Stimulated activated CD4-positive, alpha-beta T cell treated with anti-CD3 and anti-CD28 coated beads, Interleukin-2, amount 100 ng/mL, for 24 hours (primary cell): ENCODE measurements at places on chromosomes 2 and 18.

DNA sequence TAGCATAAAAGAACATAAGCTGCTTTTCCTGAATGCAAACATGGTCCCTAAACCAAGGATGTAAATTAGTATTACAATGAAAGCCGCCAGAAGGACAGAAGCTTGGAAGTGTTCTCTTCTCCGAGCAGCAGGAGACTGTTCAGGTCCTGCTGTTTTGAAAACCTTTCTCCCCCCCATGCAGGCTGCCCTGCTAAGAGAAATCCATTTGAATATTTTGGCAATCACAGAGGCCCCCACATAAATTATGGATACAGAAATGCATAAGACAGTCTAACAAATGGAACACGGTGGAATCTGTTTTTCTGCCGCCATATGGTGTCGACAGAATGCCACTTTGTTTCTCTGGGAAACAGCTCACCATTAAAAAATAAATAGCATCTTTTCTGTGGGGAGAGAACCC is 600.4 kb upstream of the KLHL29 start:
- DNase-seq: no peak

- DNase-seq: no peak
These were observed 94.9 kb upstream of the MGAT4A start for GRCh38 chr2:98825858-98826257.

DNA sequence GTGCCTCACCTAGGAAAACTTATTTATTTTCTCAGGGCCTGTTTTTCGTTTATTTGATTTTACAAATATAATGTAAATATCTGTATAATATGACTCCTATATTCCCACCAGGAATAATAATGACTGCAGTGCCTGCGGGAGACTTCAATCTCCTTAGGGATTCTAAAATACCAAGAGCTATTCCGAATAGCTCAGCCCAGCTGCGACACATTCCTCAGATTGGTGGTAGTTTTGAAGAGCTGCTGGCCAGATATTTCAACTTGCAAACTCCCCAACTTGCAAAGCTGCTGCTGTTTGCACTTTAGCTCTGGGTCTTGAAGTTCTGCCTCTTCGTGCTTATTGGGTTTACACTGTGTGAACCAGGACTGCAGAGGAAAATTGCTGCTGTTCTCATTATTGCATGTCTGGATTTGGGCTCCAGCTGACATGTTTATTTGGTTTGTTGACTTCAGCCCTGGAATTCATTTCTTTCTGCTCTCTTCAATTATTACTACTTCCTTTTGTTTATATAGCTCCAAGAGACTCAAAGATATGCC is 480.2 kb upstream of the CHST9 start:
- DNase-seq: no peak

DNA sequence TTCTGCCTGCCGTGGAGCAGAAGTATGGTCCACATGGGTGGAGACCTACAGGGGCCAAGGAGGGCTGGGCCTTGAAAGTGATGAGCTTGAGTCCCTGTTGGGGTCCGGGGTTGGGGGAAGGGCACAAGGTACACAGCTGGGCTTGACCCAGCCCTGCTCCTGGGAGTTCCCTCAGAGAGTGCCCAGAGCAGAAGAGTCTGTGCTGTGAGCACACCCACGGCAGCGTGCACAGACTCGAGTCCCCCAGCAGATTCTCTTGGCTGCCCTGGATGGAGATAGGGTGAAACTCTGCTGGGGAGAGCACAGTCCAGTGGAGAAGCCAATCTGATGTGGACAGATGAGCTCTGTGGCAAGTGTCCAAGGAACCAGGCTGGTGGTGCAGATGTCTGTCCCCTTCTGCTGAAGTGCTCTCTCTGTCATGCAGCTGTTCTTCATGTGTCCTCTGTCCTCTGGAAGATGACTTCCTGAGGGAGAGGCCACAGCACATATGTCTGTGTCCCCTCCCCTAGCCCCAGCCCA is 27.5 kb downstream of the INPP4A start:
- no peak for DNase-seq

DNA sequence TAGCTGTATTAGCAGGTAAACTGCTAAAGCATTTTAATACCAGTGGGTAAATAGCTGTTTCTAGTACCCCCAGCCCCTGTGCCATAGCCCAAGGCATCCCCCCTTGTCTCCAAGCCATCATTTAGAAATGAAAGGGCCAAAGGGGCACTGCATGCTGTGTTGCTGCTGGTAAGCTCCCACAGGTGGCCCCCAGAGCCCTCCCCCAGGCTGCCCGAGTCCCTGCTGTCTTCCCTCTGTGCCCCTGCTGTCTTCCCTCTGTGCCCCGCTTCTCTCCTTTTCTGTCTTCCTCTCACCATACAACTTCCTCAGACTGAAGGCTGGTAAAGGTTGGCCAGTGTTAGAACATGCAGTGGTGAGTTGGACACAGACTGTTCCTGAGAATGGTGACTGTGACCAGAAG is 42.1 kb downstream of the ZAP70 start:
- no peak for DNase-seq

DNA sequence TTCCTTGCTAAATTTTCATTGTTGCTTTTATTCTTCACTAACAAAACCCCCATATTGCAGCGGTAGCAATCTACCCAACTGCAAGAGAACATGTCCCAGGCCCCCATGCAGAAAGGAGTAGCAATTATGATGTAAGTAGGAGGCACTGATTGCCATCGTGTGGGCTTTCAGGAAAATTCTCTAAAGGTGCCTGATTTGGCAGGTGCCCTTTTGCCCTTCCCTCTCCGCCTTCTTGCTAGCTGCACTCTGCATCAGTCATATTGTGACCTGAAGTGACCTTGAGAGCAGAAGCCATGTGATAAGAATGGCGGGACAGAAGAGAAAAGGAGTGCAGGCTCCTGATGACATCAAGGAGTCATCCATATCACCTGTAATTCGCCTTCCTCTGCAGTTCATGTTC is 112.1 kb downstream of the NCKAP5 start:
- DNase-seq: no peak

DNA sequence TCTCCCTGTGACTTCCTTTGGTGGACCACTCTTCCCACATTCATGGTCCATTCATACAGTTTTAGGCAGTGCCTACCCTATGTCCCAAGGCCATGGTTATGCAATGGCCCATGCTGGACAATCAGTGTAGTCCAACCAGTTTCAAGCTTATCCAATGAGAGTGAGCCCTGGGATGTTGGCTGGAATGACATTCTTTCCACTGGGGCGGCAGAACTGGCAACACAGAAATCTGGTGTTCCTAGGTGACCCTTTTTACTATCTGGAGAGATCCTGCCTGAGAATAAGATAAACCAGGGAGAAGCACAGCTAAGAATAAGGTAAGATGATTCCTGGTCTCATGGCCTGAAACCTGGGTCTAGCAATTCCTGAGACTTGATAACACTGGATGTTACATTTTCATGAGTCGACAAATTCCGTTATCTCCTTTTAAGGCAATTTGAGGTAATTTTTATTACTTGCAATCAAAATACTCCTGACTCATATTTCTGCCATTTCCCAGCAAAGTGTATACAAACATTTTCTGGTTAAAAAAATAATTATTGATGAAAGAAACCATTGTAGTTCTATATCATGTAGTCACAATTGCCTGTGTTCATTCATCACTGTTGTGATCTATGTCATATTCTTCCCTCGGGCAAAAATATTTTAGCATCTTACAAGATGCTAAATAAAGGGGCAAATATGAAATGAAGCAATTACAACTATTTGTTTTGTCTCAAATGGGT is 271.5 kb upstream of the LYPD1 start:
- no peak for DNase-seq
